ENCODE measurements at places on chromosomes 2 and 18.

DNA sequence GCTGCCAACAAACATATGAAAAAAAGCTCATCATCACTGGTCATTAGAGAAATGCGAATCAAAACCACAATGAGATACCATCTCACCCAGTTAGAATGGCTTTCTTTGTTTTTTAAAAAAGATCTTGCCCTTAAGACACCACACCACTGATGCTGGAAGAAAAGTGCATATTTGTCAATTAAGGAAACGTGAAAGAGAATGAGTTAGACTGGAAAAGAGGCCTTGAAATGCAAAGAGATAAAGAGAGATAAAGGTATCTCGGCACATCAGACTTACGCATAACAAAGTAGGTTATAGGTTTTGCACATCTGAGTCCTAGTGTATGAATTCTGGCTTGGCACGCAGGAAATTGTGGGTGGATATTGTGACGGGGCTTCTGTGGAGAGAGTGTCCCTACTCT lies 149.5 kb downstream of the MTX2 start:
- DNase-seq: no peak

DNA sequence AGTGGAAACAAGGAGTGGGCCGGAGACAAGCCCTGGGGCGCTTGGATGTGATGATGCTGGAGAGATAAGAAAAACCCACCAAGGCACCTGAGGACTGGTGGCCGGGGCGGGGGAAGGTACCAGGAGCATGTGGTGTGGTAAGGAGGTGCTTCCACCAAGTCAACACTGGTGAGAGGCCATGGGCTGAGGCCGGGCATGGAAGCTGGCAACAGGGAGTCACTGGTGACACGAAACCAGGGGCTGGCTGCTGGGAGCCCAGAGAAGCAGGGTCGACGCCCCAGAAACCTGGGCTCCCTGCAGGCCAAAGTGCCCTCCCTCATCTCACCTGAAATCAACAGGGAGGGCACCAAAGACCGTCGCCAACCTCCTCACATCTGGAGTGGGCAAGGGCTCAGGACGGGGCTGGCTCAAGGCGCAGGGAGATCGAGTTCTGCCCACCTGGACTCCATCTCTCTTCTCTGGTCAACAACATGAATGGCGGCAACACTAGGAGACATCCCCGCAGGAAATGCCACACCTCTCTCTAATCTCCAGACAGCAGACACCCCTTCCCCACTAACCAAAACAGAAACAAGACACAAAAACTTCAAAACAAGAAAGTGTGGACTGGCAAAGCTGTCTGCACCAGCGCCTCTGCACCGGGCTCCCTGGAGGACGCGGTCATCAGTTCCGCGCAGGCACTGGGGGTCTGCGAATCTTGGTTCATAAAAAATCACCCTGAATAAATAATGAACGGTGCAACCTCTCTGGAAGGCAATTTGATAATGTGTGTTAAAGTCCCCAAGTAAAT lies 185.5 kb downstream of the HDAC4 start:
- no peak for DNase-seq

- DNase-seq: no peak
These were observed 83.8 kb downstream of the MAP4K4 start for GRCh38 chr2:101781326-101781725.

DNA sequence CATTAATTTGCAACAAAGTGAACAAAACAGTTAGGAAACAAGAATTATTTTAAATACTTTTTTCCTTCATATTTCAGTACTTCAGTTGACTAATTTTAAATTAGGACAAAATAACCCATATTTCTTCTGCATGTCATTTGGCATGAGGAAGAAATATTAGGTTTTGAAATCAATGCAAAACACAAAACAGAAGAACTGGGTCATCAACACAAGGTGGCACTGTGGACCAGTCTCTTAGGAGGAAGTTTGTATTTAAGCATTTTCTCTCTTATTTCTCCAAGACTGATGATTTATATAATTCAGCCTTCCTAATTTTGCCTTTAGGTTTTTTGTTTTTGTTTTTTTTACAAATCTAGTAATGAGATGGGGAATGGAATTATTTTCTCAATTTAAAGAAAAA lies 352.8 kb upstream of the KCNH7 start:
- peak; percentile 88 for DNase-seq

- DNase-seq: no peak
These were observed 148.4 kb downstream of the DOCK10 start for GRCh38 chr2:224893848-224894247.

DNA sequence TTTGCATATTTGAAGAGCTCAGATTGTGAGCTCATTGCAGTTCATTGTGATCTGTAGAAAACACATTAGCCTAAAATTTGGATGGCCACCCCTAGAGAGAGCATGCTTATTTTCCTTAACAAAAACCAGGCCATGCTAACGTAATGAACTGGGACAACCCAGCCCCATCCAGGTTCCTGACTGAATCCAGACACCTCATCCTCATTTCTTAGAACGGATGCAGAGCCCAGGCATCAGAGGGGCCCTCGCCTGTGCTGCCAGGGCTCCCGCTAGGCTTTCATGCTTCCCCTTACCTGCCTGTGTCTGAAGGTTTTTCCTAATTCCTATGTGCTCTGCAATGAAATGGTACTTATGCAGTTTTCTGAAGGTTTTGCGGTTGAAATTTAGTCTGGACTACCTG lies 171.1 kb downstream of the CCDC102B start:
- no peak for DNase-seq

DNA sequence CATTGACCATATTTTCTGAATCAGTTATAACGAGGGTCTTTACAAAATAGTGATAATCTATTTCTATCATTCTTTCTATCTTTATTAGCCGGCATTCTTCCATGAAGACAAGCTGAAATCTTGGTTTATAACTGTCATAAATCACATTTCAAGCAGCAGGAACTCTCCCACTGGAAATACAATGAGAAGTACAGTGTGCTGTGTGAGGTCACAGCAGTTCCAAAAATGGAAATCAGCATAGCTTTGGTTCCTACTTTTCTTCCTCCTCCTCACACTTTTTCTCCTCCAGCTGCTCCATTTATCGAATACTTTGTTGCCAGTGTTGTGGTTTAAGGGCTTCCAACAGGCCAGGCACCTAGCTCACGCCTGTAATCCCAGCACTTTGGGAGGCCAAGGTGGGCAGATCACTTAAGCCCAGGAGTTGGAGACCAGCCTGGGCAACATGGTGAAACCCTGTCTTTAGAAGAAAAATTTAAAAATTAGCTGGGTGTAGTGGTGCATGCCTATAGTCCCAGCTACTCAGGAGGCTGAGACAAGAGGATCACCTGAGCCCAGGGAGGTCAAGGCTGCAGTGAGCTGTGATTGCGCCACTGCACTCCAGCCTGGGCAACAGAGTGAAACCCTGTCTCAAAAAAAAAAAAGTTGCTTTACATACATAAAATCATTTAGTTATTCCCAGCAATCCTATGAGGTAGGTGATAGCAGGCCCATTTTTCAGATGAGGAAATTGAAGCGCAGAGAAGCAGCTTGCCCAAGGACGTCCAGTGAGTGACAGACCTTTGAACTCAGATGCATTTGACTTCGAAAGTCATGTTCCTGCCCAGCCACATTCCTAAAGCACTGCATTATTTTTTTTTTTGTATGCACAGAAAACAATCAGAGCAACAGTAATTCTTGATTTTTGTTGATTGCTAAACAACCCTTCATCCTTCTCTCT lies 34.0 kb upstream of the GPR55 start:
- no peak for DNase-seq

- DNase-seq: no peak
These were observed 294.3 kb upstream of the MEX3C start for GRCh38 chr18:51491678-51492372.

Data from NCI-H69 (cell line).